ENCODE measurements at places on chromosomes 12 and 14.

GRCh38 chr12:74456431-74456830 is 81.2 kb upstream of the ATXN7L3B start:
- no peak for DNase-seq

DNA sequence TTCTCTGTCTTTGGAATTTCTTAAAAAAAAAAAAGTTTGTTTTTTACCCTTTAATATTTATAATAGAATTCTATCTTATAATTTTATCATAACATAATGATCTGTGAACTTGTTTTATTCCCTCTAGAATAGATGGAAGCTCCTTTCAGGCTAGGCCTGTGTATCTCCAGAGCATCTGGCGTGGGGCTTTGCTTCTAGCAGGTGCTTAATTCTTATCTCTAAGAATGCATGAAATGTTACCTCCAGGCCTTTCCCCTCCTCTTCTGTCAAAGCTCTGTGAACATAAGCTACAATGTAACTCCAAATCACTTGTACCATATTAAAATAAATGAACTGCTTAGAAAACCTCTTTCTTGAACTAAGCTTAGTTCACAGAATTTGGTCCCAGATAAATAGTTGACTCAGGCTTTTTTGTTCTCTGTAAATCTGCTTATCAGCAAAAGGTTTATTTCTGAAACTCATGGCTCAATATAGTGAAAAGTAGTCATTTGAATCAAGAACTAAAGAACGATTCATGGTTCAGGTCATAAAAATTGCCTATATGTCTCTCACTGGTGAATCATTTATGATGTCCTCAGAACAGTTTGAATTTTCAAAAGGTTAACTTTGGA is 407.1 kb downstream of the TRHDE start:
- DNase-seq: no peak

DNA sequence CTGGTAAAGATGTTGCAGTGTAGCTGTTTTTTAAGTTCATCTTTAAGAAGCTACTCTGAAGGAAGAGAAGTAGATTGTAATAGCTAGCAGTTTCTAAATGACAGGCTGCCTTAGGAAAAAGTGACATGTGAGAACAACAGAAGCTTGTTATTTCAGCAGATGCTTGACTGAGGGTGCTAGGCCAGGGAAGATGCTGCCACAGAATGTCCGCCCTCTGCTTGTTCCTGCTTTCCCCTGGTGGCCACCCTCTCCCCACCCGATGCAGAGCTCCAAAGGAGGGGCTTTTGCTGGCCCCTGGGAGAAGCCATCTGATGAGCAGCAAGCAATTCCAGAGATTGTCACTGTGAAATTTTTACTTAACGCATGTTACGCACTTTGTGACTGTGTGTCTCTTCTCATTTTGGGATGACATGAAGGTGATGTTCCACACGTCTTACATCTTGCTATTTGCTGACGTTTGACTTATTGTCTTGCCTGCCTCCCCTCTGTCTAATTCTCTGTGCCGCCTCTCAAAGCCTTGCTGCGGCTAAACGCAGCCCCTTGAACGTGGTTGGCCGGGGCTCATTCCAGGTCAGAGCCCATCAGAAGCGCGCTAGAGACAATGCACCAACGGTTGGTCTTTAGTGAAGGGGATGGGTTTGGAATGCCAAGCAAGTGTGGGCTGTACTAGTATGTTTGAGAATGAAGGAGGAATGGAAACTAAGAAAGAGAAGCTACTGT is 44.8 kb downstream of the WDR20 start:
- no peak for DNase-seq

GRCh38 chr12:90074086-90074485 is 365.4 kb upstream of the ATP2B1 start:
- DNase-seq: no peak

GRCh38 chr14:104196461-104197140 is 58.2 kb downstream of the KIF26A start:
- no peak for DNase-seq

GRCh38 chr12:19910681-19911080 is 457.7 kb upstream of the PDE3A start:
- DNase-seq: no peak

DNA sequence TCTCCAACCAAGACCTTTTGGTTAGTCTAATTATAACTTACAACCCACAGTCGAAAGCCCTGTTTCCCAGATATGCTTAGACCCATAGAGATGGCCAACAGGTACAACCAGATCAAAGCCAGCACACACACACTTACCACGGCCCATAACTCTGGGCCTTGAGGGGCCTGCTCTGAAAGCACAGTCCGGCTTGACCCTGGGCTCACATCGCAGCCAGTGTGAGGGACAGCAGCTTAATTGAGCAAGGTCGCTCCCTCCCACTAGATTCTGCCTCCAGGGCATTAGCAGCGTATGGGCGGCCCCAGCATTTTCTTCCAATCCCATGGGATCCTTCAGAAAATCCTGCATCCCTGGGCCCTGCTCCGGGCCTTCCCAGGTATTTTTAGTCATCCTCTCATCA is 157.4 kb upstream of the FKBP4 start:
- no peak for DNase-seq

DNA sequence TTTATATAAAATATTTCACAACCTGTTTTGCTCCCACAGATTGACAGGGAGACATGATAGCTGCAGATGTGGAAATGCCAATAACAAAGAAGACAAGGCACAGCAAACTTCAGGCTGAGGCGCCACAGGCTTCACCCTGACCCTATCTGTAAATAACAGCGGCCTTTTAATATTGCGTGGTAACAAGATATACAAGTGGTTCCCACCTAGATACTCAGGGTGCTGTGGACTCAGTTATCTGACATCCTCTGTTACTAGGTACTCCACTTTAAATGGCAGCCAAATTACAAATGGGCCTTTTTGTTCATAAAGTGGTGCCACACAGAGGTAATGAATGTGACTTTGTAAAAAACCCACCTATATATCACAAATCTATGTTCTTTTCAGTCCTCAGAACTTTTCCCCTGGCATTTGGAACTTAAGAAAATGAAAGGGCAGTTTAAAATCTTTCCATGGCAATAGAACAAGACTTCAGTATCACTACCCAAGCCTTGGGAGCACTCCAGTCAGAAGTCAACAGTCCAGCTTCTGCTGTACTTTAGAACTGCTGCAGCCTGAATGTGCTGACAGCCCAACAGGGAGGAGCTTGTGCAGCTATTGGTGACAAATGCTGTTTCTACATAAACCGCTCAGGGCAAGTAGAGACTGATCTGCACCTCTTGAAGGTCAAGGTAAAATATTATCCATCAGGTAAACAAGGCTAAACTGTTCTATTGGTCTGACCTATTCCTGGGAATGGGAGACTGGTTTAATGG is 86.2 kb upstream of the DCD start:
- DNase-seq: no peak

DNA sequence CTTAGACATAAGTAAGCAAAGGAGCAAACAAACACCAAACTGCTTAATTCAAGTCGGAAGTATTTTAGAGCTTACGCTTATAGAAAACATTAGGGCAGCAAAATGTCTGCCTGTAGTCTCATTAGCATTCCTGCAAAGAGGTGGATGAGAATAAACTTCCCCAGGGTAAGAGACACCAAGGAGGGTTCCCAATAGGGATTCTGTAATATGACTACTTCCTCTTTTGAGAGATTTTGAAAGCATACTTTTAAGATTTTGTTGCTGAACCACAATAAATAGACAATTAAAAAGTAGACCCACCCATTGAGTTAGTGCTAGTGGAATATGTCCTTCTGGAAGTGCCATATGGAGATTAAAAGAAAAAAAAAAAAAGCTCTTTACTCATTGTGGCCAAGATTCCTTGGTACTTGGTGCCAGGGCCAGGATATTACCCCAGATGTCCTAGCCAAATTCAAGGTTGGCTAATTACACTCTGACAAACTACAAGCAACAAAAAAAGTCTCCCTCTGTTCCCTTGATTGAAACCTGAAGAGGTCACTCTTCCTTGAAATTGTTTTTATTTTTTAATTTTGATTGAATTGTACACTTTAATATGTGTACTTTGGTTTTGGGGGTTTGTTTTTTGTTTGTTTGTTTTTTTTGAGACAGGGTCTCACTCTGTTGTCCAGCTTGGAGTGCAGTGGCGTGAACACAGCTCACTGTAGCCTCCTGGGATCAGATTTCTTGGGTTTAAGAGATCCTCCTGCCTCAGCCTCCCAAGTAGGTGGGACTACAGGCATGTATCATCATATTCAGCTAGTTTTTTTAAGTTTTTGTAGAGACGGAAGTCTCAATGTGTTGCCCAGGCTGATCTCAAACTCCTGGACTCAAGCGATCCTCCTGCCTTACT is 8.7 kb downstream of the CLIP1 start:
- no peak for DNase-seq

DNA sequence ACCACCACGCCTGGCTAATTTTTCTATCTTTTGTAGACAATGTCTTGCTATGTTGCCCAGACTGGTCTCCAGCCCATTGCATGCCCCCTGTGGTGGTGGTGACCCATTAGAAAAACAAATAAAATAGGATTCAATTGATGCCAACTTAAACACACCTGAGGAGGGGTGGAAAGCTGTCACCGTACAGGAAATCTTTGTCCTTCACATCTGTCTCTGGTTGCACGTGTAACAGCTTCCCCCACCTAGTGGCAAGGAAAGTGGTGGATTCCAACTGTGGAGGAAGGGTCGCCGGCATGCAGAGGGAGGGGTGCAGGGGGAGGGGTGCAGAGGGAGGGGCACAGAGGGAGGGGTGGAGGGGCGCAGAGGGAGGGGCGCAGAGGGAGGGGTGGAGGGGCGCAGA is 26.1 kb upstream of the GPR68 start:
- DNase-seq: no peak

GRCh38 chr12:64790166-64790565 is 31.0 kb upstream of the GNS start:
- no peak for DNase-seq

DNA sequence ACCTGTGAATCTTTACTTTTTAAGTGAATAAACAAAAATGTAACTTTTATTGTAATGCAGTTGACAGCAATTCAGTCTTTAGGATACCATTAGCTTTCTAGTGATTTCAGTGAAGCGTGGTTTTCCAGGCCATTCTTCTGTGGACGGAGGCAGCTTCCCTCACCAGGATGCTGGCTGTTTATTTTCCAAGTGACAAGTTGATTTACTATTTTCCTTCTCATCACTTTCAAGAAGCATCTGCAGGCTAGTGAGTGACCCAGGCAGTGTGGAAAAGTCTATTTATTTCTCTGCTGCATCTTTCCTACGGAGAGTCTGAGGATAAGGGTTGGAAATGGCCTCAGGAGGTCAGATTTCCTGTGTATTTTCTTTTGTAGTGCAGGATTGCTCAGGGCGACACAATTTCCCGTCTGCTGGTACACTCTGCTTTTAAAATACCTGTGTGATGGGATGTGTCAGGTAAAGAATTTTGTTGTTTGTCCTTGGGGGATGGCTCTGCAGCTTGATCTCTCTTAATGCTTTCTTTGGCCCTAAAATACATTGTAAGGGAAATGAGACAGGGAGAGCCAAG is 467.8 kb downstream of the NRXN3 start:
- DNase-seq: no peak

- no peak for DNase-seq
Observed at GRCh38 chr14:95674613-95675012, 11.6 kb upstream of the TCL1B start.

- no peak for DNase-seq
Observed at GRCh38 chr12:52663420-52663819, 11.4 kb upstream of the KRT2 start.

DNA sequence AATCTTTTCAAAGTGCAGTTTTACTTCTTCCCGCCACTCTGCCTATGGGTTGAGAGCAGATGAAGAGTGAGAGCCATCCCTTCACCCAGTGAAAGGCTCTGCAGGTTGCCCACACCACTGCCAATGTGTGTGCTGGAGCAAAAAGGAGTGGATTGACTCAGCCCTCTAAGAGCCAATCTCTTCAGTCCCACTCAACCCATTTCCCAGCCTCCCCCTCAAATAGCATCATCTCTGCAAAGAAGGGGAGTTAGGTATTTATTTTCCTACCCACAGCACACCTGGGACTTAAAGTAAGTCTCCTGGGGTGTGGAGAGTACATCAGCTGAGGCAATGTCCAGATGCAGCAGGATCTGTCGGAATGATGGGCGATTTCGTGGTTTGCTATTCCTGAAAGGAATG is 15.3 kb downstream of the MAP3K12 start:
- DNase-seq: no peak

- no peak for DNase-seq
Observed at GRCh38 chr12:84756961-84757360, 155.6 kb downstream of the SLC6A15 start.

DNA sequence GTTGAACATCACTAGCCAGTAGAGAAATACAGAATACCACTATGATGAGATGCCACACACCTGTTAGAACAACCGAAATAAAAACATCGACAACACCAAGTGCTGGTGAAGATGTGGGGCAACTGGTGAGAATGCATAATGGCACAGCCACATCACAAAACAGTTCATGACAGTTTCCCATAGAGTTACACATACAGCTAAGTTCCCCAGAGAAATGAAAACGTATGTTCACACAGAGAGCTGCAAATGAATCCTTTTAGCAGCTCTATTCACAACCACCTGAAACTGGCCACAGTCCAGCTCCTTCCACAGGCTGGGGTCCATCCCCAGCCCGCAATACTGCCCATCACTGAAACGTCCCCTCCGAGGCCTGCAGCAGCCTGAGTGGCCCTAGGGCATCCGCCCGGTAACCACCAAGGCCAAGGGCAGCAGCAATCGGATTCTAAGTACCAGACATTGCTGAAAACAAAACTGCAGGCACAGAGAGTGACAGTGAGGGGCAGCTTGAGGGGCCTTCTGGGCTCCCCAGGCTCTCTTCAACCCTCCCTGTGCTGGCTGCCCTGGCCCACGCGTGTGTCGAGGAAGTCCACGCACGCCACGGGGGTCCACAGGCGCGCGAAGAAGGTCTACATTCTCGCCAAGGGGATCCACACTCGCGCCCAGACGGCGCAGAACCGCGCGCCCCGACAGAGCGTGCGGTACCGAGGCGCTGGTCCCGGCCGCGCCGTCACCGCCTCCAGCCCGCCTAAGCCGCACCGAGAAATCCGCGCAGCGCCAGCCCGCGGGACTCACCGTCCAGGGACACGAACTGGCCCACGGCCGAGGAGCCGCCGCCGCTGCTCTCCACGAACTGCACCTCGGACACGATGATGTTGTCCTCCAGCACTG is 903 bp downstream of the BRF1 start:
- DNase-seq: no peak

DNA sequence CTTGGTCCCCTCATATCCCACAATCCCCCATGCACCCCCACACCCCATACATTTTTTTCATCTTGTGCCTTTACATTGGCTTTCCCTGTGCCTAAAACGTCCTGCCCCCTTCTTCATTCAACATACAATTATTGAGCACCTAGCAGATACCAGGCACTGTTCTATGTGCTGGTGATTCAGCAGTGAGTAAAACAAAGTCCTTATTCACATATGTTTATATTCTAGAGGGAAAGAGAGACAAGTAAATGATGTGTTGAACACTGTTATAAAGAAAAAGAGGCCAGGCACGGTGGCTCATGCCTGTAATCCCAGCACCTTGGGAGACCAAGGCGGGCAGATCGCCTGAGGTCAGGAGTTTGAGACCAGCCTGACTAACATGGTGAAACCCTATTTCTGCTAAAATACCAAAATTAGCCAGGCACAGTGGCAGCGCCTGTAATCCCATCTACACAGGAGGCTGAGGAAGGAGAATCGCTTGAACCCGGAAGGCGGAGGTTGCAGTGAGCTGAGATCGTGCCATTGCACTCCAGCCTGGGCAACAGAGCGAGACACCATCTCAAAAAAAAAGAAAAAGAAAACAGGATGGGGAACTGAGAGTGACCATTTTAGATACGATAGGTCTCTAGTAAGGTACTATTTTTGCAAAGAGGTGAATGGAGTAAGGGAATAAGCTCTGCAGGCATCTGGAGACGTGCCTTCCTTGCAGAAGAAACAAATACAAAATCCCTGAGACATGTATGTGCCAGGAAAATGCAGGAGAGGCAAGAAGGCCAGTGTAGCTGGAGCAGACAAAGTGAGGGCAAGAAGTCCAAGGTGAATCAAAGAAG is 12.2 kb downstream of the SLC7A7 start:
- DNase-seq: no peak

All from stimulated activated CD4-positive, alpha-beta T cell treated with anti-CD3 and anti-CD28 coated beads, TNF-alpha, amount 100 ng/mL, for 1 hour (primary cell).